ENCODE measurements at places on chromosomes 5 and 9. TPM values are rescaled to one million over a fixed set of nuclear protein-coding genes. Genes with fewer than 3 reads are reported as not detected.

GRCh38 chr5:139954462-139954861 lies 88.6 kb downstream of the NRG2 start:
- no peak overlapping the region for H3K4me3 ChIP-seq
- H3K36me3 ChIP-seq: no peaks in the 10 kb centered on the region
- no peak for DNase-seq
- peaks cover 4% of the 10 kb centered on the region for H3K27me3 ChIP-seq
- H3K27ac ChIP-seq: no peak overlapping the region
- H3K4me1 ChIP-seq: no peaks in the 10 kb centered on the region

- no peak for DNase-seq
- H3K27ac ChIP-seq: peak overlapping the region; percentile 93
- H3K4me1 ChIP-seq: peaks cover 72% of the 10 kb centered on the region
- H3K27me3 ChIP-seq: no peaks in the 10 kb centered on the region
- H3K4me3 ChIP-seq: peak overlapping the region; percentile 89
- H3K36me3 ChIP-seq: no peaks in the 10 kb centered on the region
These were observed 1.2 kb downstream of the SEMA4D start for GRCh38 chr9:89496645-89497256.

DNA sequence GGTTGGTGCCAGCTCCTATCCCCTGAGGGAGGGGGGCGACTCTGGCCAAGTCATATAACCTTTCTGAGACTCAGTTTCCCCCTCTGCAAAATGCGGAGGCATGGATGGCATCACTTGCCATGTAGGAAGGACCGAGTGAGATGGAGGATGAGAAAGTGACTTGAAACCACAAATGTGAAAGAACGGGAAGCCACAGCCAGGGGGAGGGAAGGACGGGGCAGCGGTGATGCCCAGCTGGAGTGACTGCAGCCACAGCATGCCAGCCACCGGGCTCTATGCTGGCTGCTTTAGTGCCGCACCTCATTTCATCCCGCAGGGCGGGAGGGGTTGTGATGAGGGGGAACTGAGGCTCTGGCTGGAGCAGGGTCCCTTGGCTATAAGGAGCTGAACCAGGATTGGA lies 74.5 kb downstream of the HMCN2 start:
- H3K36me3 ChIP-seq: no peaks in the 10 kb centered on the region
- no peak for DNase-seq
- H3K4me3 ChIP-seq: no peak overlapping the region
- H3K27me3 ChIP-seq: no peaks in the 10 kb centered on the region

DNA sequence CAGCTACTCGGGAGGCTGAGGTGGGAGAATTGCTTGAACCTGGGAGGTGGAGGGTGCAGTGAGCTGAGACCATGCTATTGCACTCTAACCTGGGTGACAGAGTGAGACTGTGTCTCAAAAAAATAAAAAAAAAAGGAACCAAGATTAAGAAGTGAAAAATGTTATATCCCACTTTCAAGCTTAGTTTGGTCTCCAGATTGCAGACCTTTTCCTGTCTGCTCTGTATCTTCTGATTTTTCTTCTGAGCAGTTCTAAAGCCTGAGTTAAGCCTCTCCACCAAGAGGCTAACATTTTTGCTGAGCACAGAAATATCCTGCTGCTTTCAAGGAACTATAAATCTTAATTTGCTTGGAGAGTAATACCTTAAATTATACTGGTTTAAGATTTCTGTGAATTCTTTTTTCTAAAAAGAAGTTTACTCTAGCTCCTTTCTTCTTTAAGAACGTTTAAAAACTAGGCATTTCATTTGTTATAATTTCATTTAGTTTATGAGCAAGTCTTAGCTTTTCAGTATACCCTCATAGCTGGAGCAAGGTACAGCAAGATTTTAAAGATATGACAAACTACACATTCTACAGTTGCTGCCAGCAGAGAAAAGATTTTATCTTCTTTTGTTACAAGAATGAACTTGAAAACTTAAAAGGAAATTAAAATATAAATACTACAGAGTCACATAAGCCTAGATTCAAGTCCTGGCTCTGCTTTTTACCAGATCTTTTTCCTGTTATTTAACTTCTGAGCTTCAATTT lies 55.0 kb downstream of the GARNL3 start:
- no peaks in the 10 kb centered on the region for H3K27me3 ChIP-seq
- DNase-seq: no peak
- H3K27ac ChIP-seq: no peak overlapping the region
- H3K4me1 ChIP-seq: peaks cover 18% of the 10 kb centered on the region

GRCh38 chr5:93653716-93654115 lies 70.7 kb downstream of the NR2F1 start:
- no peak for DNase-seq

GRCh38 chr5:43569236-43569746 lies 12.4 kb upstream of the PAIP1 start:
- no peak overlapping the region for H3K27ac ChIP-seq
- no peak overlapping the region for H3K4me3 ChIP-seq
- H3K4me1 ChIP-seq: peaks cover 5% of the 10 kb centered on the region

GRCh38 chr9:68643901-68644809 lies 60.9 kb upstream of the PIP5K1B start:
- H3K4me3 ChIP-seq: no peak overlapping the region
- no peaks in the 10 kb centered on the region for H3K27me3 ChIP-seq
- H3K27ac ChIP-seq: no peak overlapping the region
- DNase-seq: no peak

GRCh38 chr5:122429545-122430318 lies 117.7 kb downstream of the SNCAIP start:
- no peaks in the 10 kb centered on the region for H3K36me3 ChIP-seq
- DNase-seq: no peak
- no peaks in the 10 kb centered on the region for H3K4me1 ChIP-seq
- H3K27ac ChIP-seq: no peak overlapping the region

DNA sequence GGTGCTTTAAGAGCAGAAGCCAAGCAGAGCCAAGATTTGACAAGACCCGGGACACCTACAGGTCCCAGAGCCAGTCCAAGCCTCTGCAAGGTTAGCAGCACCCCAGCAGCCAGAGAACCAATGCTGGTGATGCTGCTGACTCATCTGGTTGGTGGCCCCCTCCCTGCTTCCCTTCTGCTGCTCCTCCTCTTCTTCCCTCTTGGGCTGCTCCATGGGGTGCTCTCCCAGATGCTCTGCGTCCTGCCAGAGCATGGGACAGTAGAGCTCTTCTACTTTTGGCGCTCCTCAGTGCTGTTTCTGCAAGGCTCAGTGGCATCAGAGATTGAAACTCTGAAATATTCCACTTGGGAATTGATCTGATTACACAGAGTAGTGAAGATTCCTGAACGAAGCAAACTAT lies 76.1 kb upstream of the SAP30L start:
- no peak overlapping the region for H3K27ac ChIP-seq
- H3K36me3 ChIP-seq: no peaks in the 10 kb centered on the region
- no peak for DNase-seq
- no peak overlapping the region for H3K4me3 ChIP-seq
- H3K27me3 ChIP-seq: no peaks in the 10 kb centered on the region
- peaks cover 45% of the 10 kb centered on the region for H3K4me1 ChIP-seq

- H3K36me3 ChIP-seq: no peaks in the 10 kb centered on the region
- H3K4me3 ChIP-seq: no peak overlapping the region
- no peak overlapping the region for H3K27ac ChIP-seq
- H3K4me1 ChIP-seq: no peaks in the 10 kb centered on the region
- no peaks in the 10 kb centered on the region for H3K27me3 ChIP-seq
- DNase-seq: no peak
These were observed 51.2 kb downstream of the TARS1 start for GRCh38 chr5:33491941-33492340.

DNA sequence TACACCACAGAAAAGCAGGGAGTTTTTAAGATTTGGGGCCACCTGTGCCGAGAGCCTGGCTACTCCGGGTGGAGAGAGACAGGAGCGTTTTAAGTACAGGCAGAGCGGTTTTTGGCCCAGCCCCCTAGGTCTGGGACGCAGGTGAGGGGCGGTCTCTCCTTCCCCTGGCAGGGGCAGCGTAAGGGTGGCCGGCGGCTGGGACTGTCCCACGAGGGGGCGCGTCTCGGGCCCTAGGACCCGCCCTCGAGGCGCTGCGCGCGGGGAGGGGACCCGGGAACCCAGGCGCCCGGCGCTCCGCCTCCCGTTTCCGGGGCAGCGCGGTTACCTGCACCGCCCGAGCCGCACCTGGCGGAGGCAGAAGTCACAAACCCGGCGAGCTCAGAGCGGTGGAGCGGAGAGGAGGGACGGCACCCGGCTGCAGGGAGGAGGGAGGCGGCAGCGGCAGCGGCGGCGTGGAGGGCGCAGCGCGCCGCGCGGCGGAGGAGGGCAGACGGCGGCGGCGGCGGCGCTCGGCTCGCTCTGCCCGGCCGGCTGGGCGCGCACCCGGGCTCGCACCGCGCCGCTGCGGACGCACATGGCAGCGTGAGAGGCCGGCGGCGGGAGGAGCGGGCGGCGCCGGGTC lies at the start of gene WWC1:
TSS of gene WWC1 (plus strand) at position 304 of the 622 bp plus-strand sequence. CDS start 508 bp downstream, outside the sequence.
- H3K27ac ChIP-seq: peak within 1 kb of the TSS; percentile 82
- H3K4me1 ChIP-seq: peaks cover 53% of the 10 kb centered on the region
- peaks cover 17% of the 10 kb centered on the region for H3K27me3 ChIP-seq
- H3K4me3 ChIP-seq: peak within 1 kb of the TSS; percentile 62

DNA sequence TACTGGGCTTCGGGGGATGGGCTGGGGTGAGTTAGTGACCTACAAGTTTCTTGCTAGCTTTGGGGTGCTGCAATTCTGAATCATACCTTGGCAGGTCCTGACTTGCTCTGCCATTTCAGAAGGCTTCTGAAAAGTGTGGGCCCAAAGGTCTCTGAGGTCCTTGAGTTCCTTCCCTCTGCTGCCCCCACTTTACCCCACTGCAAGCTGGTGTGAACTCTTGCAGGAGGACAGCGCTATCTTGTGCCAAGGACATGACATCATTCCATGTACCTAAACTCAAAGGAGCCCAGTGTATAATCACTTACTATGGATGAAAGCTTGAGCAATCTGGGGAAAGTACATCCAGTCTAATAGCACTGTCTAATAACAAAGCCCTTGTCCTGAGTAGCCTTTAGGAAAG lies 157.4 kb downstream of the RMI1 start:
- no peak for DNase-seq
- peaks cover 30% of the 10 kb centered on the region for H3K4me1 ChIP-seq
- no peak overlapping the region for H3K27ac ChIP-seq
- no peaks in the 10 kb centered on the region for H3K36me3 ChIP-seq
- peaks cover 6% of the 10 kb centered on the region for H3K27me3 ChIP-seq
- no peak overlapping the region for H3K4me3 ChIP-seq

DNA sequence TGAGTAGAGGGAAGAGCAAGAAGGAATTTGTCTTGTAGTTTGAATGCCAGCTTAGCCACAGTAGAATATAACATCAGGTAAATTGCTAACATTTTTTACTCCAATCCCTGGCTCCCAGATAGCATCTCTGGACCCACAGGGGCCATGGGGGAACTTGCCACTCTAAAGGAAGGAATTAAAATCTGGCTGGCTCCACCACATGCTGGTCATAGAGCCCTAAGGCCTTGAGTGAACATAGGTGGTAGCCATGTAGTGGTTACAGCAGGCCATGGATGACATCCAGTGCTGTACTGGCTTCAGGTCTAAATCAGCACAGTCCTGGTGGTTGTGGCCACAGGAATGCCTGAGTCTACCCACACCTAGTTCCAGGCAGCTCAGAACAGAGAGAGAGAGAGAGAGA lies 109.9 kb upstream of the RGMB start:
- DNase-seq: no peak
- no peak overlapping the region for H3K4me3 ChIP-seq
- H3K4me1 ChIP-seq: no peaks in the 10 kb centered on the region
- H3K36me3 ChIP-seq: no peaks in the 10 kb centered on the region
- no peak overlapping the region for H3K27ac ChIP-seq
- H3K27me3 ChIP-seq: no peaks in the 10 kb centered on the region

- H3K36me3 ChIP-seq: no peaks in the 10 kb centered on the region
- H3K27ac ChIP-seq: no peak overlapping the region
- no peaks in the 10 kb centered on the region for H3K27me3 ChIP-seq
- H3K4me1 ChIP-seq: no peaks in the 10 kb centered on the region
- DNase-seq: no peak
These were observed 9.6 kb downstream of the DAB2 start for GRCh38 chr5:39415201-39415600.

DNA sequence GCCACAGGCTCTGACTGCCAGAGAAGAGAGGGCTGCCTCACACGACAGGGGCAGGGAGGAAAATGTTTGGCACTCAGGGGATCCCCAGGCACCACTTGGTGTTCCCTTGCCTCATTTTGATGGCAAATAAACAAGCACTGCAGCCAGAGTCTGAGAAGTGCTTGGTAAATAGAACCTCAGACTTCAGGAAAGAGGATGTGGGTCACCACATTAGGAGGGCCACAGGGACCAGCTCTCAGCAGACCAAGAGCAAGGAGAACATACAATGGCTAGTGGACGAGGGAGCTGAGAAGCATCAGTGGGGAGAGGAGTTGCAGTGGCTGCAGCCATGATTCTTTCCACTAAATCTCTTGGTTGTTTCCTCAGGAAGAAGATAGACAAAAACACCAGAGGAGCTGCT lies 413.9 kb downstream of the GADD45G start:
- H3K4me1 ChIP-seq: no peaks in the 10 kb centered on the region
- H3K4me3 ChIP-seq: no peak overlapping the region
- H3K27me3 ChIP-seq: no peaks in the 10 kb centered on the region
- no peak overlapping the region for H3K27ac ChIP-seq

DNA sequence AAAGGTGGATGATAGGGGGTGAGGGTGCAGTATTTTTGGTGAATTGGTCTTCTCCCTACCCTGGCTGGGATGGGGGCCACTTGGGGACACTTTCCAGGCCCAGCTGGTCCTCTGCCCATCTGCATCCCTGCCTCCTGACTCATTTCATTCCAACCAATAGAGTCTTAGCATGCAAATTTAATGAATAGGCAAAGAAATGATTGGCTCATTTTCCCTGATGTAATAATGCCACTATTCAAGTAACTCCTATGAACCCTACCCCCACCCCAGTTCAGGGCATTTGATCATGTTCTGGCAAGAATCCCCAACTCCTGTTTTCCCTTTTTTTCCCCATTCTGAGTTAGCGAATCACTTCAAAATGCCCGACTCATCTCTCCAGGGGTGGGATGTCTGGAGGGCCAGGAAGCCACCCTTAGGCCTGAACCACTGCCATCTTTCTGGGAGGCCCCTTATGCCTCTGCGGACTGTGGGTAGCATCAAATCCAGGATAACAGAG lies 56.7 kb downstream of the PCDH1 start:
- H3K27ac ChIP-seq: no peak overlapping the region
- no peaks in the 10 kb centered on the region for H3K36me3 ChIP-seq
- H3K4me1 ChIP-seq: no peaks in the 10 kb centered on the region

CDC14B gene
- total RNA-seq: 9.3 TPM

SAXO1 gene
- not detected for total RNA-seq

PHYHD1 gene
- 1.4 TPM for total RNA-seq

F2R gene
- total RNA-seq: not detected

SLC46A2 gene
- total RNA-seq: not detected

LECT2 gene
- total RNA-seq: not detected

ALDH1A1 gene
- 187 TPM for total RNA-seq

SH3RF2 gene
- 62.0 TPM for total RNA-seq

BAAT gene
- 0.55 TPM for total RNA-seq

NRARP gene
- total RNA-seq: 14.6 TPM

TMEFF1 gene
- total RNA-seq: not detected
